Spleen (tissue), 13 donors: ENCODE measurements at places on chromosomes 5 and 9. TPM values are rescaled to one million over a fixed set of nuclear protein-coding genes. Genes with fewer than 3 reads are reported as not detected.

GRCh38 chr9:126550891-126551351, 62.8 kb upstream of the LMX1B start:
- no peaks in the 10 kb centered on the region for H3K27me3 ChIP-seq
- DNase-seq = peak; percentile 35
- H3K36me3 ChIP-seq = no peaks in the 10 kb centered on the region
- H3K27ac ChIP-seq = no peak overlapping the region
- H3K4me1 ChIP-seq = no peaks in the 10 kb centered on the region

DNA sequence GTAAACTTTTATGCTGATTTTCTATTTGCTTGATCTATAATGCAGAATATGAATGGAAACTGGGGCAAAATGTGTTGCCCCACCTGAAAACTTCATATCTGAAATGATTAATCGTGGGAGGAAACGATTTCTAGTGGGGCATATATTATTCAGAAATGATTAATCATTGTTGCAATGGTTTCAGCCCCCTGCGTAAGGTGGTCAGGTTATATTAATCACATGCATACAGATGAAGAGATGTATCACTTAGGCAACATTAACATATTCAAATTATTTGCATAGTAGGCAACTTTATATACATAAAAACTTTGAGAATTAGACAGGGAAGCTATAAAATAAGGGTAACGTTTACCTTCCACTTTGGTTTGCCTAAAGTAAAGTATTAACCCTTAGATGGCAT, 49.8 kb downstream of the LSM11 start:
- no peak overlapping the region for H3K4me3 ChIP-seq
- no peak for DNase-seq
- H3K36me3 ChIP-seq = peaks cover 16% of the 10 kb centered on the region

- peaks cover 15% of the 10 kb centered on the region for H3K27me3 ChIP-seq
- no peaks in the 10 kb centered on the region for H3K36me3 ChIP-seq
- H3K27ac ChIP-seq = no peak overlapping the region
- peaks cover 62% of the 10 kb centered on the region for H3K4me1 ChIP-seq
Measured at GRCh38 chr5:17222664-17223063, 5.2 kb downstream of the BASP1 start.

DNA sequence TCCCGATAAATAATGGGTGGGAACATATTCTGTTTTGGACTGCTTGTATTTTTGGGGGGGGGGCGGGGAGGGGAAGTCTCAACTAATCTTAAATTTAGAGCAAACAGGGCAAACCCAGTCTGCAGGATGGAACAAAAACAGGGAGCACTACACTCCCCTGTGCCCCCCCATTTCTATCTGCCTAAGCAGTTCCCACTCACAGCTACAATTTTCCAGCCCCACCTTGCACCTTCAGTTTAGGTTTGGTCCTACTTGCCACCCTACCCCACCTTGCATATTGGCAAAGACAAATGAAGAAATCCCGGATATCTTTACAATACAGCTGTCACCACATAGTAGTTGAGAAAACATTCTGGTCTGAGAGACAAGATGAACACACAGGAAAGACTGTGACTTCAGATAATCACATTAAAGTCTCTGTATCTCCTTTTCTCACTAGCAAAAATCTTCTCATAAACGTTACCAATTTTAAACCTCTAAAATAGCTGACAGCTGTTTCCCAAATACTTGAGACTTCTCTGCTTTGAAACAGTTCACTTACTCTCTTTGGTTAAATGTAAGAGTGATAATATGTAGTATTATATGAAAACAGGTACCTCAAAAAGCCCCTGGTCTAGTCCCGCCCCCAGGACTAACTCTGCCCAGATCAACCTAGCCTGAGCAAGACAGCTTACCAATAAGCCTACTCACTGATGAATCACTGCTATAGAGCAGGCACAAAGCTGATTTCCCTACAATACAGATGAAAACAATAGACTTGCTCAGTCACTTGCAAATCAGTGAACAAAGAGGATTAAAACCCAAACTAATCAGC, 5.2 kb upstream of the RAPGEF6 start:
- no peak for DNase-seq
- no peaks in the 10 kb centered on the region for H3K4me1 ChIP-seq
- H3K36me3 ChIP-seq = no peaks in the 10 kb centered on the region
- H3K27me3 ChIP-seq = no peaks in the 10 kb centered on the region

DNA sequence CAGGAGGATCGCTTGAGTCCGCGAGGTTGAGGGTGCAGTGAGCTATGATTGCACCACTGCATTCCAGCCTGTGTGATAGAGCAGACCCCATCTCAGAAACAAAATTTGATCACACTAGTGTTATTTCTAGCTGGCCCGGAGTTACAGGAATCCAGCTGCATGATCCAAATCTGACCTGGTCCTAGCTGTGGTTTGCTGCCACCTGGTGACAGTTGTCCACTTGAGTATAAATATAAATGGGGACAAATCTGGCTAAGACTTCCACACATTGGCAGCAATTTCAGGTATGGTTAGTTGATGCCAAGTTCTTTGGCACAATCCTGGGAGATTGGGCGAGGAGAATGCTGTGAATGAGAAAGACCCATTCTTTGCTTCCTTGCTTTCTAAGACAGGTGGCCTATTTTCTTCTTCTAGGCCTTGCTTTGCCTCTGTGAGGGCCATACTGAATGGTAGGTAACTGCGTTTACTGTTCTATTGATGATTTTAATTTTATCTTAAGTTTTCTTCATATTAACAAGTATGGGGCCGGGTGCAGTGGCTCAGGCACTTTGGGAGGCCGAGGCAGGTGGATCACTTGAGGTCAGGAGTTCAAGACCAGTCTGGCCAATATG, 35.4 kb downstream of the UBE2R2 start:
- H3K27ac ChIP-seq = peak overlapping the region; percentile 51
- DNase-seq = peak; percentile 81
- peaks cover 69% of the 10 kb centered on the region for H3K4me1 ChIP-seq
- H3K36me3 ChIP-seq = no peaks in the 10 kb centered on the region
- H3K4me3 ChIP-seq = no peak overlapping the region

DNA sequence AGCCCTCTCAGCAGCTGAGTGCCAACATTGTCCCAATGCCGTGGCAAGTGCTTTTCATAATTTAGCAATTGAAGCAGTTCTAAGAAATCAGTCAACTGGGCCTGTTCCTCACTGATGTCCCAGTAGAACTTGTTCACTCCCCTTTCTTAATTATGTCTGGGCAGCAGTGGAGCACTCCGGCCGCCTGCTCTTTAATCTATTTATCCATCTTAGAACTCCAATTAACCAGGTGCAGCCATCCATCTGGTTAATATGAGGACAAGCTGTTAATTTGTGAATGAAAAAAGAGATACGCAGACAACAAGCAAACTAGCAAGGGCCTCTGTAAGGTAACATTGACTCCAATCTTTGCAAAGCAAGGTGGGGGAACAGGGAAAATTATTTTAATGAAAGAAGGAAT, 39.4 kb downstream of the MAT2B start:
- H3K4me1 ChIP-seq = no peaks in the 10 kb centered on the region
- no peak overlapping the region for H3K27ac ChIP-seq
- no peak overlapping the region for H3K4me3 ChIP-seq
- H3K36me3 ChIP-seq = no peaks in the 10 kb centered on the region
- DNase-seq = no peak
- no peaks in the 10 kb centered on the region for H3K27me3 ChIP-seq

DNA sequence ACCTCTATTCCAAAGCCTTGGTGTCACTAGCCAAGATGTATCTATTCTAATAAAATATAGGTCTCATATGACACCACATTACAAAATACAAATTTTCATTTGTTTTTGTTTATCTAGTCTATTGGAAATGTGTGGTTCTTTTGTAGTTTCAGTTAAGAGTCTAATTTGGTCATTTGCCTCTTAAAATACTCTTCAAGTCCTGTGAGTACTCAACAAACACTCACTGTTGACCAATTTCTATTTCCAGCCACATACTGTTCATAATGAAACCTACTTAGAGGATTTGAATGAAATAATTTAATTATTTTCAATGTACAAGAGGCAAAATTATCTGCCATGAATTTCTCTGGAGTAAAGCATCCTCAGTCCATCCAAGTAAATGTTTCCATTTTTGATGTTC, 40.6 kb downstream of the SLC1A3 start:
- no peaks in the 10 kb centered on the region for H3K36me3 ChIP-seq
- no peaks in the 10 kb centered on the region for H3K4me1 ChIP-seq
- no peak overlapping the region for H3K4me3 ChIP-seq
- H3K27ac ChIP-seq = no peak overlapping the region

- no peak for DNase-seq
- H3K36me3 ChIP-seq = no peaks in the 10 kb centered on the region
- H3K4me1 ChIP-seq = peaks cover 48% of the 10 kb centered on the region
- H3K27me3 ChIP-seq = no peaks in the 10 kb centered on the region
Measured at GRCh38 chr9:6893350-6894131, 135.8 kb downstream of the KDM4C start.

DNA sequence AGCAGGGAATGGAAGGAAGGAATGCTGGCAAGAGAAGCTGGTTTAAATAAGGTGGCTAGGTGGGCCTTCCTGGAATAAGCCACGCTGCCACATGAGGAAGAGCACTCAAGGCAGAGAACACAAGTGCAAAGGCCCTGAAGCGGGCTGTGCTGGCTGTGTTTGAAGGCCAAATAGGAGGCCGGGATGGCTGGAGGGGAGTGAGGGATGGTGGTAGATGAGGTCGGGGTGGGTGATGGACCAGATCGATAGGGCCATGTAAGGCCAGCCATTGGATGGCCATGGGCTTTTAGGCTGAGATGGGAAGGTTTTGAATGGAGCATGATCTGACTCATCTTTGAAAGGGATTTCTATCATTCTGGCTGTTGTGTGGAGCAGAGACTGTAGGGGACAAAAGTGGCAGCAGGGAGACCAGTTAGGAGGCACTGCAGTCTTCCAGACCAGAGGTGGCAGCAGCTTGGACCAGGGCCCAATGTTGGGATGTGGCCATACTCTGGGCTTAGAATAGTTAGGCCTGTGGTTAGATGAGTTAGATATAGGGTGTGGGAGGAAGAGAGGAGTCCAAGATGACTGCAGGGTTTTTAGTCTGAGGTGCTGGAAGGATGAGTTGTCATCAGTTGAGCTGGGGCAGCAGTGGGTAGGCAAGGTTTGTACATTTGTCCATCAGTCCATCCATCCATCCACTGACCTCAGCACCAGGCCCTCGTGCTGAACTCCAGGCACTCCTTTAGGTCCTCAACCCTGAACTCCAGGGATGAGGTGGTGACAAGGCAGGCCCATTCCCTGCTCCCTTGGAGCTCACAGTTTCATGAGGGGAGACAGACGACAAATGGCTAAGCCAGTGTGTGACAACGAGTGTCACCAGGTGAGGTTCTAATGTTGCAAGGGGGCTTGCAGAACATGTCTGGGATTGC, 30.3 kb downstream of the NDST1 start:
- peak; percentile 54 for DNase-seq
- H3K27me3 ChIP-seq = no peaks in the 10 kb centered on the region
- H3K36me3 ChIP-seq = no peaks in the 10 kb centered on the region
- peaks cover 90% of the 10 kb centered on the region for H3K4me1 ChIP-seq
- H3K27ac ChIP-seq = peak overlapping the region; percentile 72

DNA sequence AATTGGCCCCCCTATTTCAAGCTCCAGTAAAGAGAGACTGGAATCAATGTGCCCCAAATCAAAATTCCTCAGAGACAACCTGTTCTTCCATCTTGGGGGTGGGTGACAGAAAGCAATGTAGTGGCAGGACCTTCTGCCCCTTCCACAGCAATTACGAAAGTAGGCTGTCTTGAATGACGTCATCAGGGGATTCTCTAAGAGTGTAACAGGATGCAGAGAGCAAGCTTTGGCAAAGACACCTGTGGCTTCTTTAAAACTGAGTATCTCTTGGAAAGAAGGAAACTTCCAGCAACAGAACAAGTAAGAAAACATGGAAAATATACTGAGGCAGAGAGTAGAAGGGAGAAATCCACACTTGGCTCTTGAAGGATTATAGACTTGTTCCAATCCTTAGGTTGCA, 247.6 kb upstream of the PDE4D start:
- no peak overlapping the region for H3K27ac ChIP-seq
- no peak overlapping the region for H3K4me3 ChIP-seq
- no peak for DNase-seq
- H3K36me3 ChIP-seq = no peaks in the 10 kb centered on the region
- H3K27me3 ChIP-seq = no peaks in the 10 kb centered on the region

The MAP3K1 gene
- 85.4 TPM for total RNA-seq

GRCh38 chr9:38027714-38028113, 41.3 kb downstream of the SHB start:
- DNase-seq = no peak
- H3K27ac ChIP-seq = no peak overlapping the region

- H3K4me3 ChIP-seq = no peak overlapping the region
- no peaks in the 10 kb centered on the region for H3K27me3 ChIP-seq
- no peak for DNase-seq
- no peaks in the 10 kb centered on the region for H3K36me3 ChIP-seq
- H3K27ac ChIP-seq = no peak overlapping the region
Measured at GRCh38 chr5:112682621-112683061, 55.0 kb upstream of the APC start.

- no peak for DNase-seq
- H3K27me3 ChIP-seq = no peaks in the 10 kb centered on the region
- no peaks in the 10 kb centered on the region for H3K4me1 ChIP-seq
- H3K36me3 ChIP-seq = no peaks in the 10 kb centered on the region
- no peak overlapping the region for H3K4me3 ChIP-seq
Measured at GRCh38 chr5:124007675-124008398, 495.9 kb downstream of the CSNK1G3 start.

GRCh38 chr9:34457266-34458012, 931 bp downstream of the FAM219A start:
- peak overlapping the region; percentile 58 for H3K4me3 ChIP-seq
- peak overlapping the region; percentile 85 for H3K27ac ChIP-seq
- H3K36me3 ChIP-seq = no peaks in the 10 kb centered on the region
- peak; percentile 88 for DNase-seq
- H3K27me3 ChIP-seq = no peaks in the 10 kb centered on the region
- H3K4me1 ChIP-seq = peaks cover 29% of the 10 kb centered on the region

DNA sequence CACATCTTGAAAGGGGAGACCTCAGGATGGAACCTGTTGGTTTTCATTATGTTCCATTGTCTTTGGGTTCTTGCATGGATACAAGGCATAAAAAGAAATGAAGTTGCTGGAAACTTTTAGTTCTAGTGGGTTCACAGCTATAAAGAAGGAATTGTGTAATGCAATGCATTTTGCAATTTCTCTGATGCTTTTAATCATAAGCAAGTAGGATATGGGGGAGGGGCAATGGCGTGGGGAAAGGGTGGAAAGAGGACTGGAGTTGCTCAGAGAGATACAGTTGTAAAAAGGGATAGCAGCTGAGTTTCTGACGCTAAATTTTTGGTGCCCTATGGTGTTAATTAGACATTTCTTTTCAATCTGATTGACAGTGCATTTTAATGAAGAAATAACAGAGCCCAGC, 88.6 kb upstream of the FANCC start:
- no peak overlapping the region for H3K27ac ChIP-seq
- H3K4me3 ChIP-seq = no peak overlapping the region
- H3K4me1 ChIP-seq = no peaks in the 10 kb centered on the region
- no peaks in the 10 kb centered on the region for H3K36me3 ChIP-seq

- no peaks in the 10 kb centered on the region for H3K36me3 ChIP-seq
- H3K27me3 ChIP-seq = no peaks in the 10 kb centered on the region
- DNase-seq = no peak
- no peak overlapping the region for H3K4me3 ChIP-seq
Measured at GRCh38 chr9:88481933-88482332, 53.0 kb upstream of the NXNL2 start.

- no peak for DNase-seq
- no peak overlapping the region for H3K27ac ChIP-seq
- no peaks in the 10 kb centered on the region for H3K36me3 ChIP-seq
- no peaks in the 10 kb centered on the region for H3K4me1 ChIP-seq
- H3K4me3 ChIP-seq = no peak overlapping the region
Measured at GRCh38 chr9:14037331-14037730, 276.6 kb downstream of the NFIB start.
